Foreskin keratinocyte (primary cell): ENCODE measurements at places on chromosomes 11 and 22. TPM values are rescaled to one million over a fixed set of nuclear protein-coding genes. Genes with fewer than 3 reads are reported as not detected.

The MPZL3 gene
- 9.8 and 11.5 TPM in 2 replicates for total RNA-seq

The CDON gene
- 1.7 and 2.3 TPM in 2 replicates for total RNA-seq

The KRTAP5-3 gene
- not detected in 2 replicates for total RNA-seq

The FDXACB1 gene
- total RNA-seq, result 5.0 and 5.2 TPM in 2 replicates

The VPREB1 gene
- total RNA-seq, result not detected in 2 replicates

The LDLRAD3 gene
- total RNA-seq, result 9.6 and 9.9 TPM in 2 replicates
